ENCODE measurements at places on chromosomes 2 and 18.

DNA sequence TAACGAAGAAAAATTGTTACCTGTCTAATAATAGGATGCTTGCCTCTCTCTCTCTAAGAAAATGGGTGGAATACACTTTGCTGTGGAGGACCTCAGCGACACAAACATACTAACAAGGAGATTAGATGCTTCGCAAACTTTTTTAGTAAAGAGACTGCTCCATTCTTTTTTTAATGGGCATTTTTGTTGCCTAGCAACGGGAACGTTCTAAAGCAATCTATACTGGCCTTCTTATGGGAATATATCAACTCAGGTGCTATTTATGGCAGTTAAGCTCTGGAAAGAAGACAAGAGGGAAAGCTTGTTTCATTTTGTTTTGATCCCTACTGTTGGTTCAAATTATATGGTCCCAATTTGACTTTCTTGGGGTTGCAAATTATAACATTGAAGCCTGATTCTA lies 86.8 kb upstream of the CBLN2 start:
- no peak for DNase-seq

GRCh38 chr18:63140038-63140450 lies 179.5 kb downstream of the BCL2 start:
- DNase-seq, result no peak

DNA sequence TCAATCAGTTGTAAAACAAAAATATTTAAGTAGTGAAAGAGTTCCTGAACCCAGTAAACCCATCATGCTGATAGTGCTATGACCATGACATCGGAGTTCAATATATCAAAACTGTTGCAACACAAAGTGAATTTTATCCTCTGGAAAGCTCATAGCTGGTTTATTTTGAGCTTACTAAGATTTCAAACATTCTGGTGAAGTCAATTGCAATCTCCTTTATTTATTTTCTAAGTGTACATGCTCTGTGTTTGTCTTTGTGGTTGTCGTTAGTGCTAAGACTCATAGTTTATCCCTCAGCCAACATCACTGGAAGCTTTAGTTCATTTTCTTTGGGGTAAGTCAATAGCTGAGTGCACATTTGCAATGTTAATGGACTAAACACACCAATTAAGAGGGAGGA lies 91.9 kb downstream of the QPCT start:
- DNase-seq, result no peak

DNA sequence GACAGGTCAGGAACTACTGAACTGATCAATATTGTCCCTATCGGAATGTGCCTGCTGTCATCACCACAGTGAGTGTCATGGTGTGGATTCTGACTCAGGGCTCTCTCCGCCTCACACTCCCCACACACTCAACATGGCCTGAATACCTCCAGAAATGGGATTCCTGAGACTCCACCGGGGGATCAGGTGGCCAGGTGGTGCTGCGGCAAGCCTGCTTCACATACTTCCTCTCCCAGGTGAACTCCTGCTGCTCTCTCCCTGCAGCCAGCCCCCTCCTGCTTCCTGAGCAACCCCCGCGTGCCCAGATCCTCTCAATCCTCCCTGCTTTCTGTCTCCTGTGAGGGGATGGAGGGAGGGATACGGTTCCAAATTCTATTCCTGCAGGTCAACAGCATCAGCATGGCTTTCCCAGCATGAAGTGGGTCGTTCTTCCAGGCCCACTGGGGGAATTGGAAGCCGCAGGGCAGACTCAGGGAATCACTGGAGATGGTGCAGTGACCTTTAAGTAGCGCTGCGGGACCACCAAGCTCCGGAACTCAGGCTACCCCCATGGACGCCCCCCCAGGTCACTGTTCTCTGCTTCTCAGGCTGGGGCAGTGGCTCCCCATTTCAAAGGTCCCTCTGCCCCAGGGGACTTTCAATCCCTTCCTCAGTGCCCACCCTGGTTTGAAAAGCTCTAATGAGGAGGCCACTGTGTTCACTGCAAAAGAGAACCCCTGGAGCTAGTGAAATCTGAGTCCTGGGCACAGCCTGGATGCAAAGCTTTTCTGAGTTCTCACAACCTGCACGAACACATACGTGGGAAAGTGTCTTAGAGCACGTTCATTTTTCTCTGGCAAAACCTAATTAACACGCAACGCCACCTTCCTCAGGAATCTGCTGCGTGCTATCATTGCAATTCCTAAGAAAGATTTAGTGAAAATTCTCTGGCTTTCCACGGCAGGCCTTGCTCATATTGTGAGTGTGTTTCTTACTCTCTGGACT lies 168.4 kb downstream of the ZFP36L2 start:
- peak; percentile 23 for DNase-seq

DNA sequence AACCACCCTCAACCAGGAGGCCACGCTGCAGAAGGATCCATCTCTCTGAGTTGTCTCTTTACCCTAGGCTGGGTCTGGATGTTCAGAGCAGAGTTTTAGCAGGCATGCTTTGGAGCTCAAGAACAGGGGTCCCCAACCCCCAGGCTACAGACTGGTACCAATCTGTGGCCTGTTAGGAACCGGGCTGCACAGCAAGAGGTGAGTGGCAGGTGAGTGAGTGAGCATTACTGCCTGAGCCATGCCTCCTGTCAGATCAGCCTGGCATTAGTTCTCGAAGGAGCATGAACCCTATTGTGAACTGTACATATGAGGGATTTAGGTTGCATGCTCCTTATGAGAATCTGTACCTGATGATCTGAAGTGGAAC lies 172.5 kb downstream of the UXS1 start:
- DNase-seq, result no peak

DNA sequence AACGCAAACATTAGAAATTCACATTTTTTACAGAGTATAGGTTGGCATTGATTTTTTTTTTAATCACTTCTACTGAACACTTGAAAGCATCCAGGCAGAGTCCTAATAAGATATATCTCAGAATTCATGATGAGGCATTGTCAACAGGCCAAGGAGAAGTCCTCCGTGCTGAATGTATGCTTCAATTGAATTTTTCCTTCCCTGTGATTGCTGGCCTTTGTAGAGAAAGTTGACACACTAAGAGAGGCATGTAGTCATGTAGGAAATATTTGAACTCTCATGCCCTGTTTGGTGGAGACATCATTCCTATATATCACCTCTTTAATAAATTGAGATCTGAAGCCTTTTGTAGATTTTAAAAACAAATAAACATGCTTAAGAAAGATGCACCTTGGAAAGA lies 844.9 kb downstream of the CPS1 start:
- no peak for DNase-seq

DNA sequence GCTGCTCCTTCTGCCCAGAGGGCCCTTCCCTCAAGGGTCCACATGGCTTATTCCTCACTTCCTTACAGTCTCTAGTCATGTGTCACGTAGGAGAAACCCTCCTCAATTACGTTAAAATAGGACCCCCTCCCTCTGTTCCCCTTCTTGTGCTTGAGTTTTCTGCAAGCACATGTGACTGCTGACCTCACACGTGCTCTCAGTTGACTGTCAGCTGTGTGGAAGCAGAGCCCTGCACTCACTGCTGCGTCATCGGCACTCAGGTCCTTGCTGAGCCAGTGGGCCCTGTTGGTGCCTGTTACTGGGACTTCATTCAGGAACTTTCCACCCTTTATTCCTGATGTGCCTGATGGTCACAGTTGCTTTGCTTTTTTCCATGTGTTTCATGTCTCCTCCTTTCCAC lies 11.1 kb downstream of the ATG16L1 start:
- DNase-seq, result no peak

- no peak for DNase-seq
Measured at GRCh38 chr18:67463829-67464228, 52.7 kb downstream of the DSEL start.

- no peak for DNase-seq
Measured at GRCh38 chr18:32472841-32473240, 2.2 kb upstream of the GAREM1 start.

DNA sequence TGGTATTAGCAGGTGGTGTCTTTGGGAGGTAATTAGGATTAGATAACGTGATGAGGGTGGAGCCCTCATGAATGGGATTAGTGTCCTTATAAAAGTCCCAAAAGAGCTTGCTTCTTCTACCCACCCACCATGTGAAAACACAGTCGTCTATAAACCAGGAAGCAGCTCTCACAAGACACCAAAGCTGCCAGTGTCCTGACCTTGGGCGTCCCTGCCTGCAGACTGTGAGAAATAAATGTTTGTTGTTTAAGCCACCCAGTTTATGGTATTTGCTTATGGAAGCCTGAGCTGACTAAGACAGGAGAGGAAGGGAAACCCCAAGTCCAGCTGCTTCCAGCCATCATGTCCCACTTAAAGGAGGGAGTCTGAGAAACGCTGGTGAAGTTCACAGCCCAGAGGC lies 13.6 kb downstream of the ADI1 start:
- DNase-seq, result no peak

DNA sequence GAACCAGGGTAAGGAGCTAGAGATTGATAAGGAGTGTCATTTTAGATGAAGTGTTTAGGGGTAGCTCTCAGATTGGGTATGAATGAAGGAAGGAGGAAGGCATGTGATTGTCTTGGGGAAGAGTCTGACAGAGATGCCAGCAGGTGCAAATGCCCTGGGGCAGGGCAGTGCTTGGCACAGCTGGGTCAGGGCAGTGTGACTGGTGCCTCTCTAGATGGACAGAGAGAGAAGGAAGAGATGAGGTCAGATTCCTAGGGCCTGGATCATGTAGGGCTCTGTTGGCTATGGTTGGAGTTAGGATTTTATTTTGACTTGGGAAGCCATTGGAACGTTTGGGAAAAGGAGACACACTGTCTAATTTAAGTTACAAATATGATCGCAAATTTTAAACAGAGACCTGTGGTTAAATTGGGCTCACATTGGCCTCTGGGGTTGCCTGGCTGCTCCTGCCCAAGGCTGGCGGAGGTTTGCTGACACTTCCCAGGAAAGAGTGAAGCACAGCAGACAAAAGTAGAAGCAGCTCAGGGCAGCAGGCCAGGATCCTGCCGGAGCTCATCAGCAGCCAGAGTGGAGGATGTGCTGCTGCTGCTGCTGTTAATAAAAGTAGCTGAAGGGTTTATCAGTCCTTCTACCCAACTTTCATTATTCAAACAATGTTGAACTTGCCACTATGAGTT lies 32.7 kb upstream of the FHL2 start:
- DNase-seq, result peak; percentile 12

GRCh38 chr18:34740101-34740500 lies 30.0 kb downstream of the DTNA start:
- no peak for DNase-seq

DNA sequence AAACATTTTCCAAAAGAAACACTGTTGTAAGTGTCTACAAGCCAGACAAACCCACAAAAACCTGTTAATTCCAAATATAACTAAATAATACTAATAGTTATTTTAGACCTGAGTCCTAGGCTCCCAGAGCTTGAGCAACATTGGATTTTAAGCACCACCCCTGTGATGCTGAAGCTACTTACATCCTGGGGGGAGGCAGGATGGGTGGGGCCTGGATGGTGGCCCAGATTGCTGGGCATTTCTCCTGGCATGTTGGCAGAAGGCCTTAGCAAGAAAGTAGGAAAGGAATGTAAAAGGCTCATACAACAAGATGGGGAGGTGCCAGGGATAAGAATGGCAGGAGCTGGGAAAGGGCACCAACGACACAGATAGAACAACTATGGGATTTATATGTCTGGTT lies 50.7 kb upstream of the OTX1 start:
- no peak for DNase-seq

- DNase-seq, result no peak
Measured at GRCh38 chr2:51535763-51536162, 503.8 kb upstream of the NRXN1 start.

DNA sequence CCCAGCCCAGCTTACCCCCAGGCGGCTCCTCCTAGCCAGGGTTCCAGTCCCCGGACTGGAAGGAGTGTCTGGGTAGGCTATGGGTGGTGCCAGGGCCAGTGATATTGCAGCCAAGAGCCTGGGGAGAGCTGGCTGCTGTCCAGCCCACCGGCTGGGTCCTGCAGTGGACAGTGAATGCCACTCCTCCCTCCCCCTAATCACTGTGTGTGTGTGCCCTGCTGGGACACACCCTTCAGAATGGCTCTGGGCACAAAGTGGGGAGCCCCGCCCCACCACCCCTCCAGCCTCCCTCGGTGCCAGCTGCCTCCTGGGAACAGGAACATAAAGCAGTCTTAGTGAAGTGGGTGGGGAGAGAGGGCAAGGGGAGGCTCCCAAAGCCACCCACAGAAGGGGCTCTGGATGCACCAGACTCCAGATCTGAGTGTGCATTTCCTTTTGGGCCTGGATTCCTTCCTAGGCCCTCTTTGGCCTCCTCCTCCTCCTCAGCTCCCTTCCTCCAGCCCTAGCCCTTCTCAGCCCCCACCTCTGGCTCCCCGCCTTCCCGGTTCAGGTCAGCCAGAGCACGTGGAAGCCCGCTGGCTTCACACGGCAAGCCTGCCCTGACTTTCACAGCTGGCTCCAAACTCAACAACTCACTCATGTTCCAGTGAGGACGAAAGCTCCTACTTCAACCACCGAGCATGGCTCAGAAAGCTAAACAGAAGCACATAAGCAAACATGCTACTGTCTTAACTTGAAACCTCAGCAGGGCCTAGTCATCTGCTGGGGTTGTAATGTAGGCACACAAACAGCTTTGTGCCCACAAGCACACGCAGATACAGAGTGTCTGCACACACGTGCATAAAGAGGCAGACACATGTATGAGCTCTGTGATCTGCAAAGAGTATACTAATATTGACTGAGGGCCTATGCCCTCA lies 209.2 kb upstream of the SMAD2 start:
- DNase-seq, result peak; percentile 94

DNA sequence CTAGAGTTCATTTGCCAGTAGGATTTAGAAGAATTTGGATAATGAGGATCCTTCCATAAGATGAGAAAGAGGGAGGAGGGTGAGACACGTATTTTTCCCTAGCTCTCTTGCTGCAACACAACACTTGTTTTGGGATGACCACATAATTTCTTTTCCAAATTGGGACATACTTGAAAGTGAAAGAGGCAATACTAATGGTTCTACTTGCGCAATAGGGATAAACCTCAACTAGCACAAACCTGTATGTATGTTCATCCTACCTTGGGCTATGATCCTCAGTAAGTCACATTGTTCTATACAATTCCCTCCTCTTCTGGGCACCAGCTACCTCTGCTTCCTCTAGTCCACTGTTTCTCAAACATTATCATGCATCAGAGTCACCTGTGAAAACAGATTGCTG lies 1208.8 kb upstream of the LRRTM1 start:
- DNase-seq, result no peak

GRCh38 chr18:75070625-75071483 lies 138.1 kb downstream of the PTGR3 start:
- peak; percentile 55 for DNase-seq

- no peak for DNase-seq
Measured at GRCh38 chr2:121017396-121017795, 267.6 kb downstream of the TFCP2L1 start.

GRCh38 chr18:69357590-69357989 lies 43.1 kb upstream of the DOK6 start:
- no peak for DNase-seq

DNA sequence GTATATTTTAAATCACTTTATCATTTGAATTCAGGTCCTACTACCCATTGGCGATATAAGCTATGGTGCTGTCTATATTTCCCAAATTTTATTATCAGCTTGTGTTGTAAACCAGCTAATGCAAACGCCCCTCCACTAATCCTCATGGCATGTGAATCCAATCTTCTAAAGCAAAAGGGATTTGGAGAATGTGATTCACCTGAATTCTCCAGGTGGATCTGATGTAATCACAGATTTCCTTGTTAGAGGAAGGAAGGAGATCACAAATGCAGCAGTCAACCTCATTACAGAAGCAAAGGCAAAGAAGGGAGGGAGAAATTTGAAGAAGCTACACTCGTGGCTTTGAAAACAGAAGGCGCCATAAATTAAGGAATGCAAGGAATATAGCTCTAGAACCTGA lies 431.1 kb upstream of the CDH19 start:
- DNase-seq, result no peak

- peak; percentile 82 for DNase-seq
Measured at GRCh38 chr2:234135750-234136221, 85.3 kb downstream of the SPP2 start.
